ENCODE measurements at places on chromosomes 3 and 15.

DNA sequence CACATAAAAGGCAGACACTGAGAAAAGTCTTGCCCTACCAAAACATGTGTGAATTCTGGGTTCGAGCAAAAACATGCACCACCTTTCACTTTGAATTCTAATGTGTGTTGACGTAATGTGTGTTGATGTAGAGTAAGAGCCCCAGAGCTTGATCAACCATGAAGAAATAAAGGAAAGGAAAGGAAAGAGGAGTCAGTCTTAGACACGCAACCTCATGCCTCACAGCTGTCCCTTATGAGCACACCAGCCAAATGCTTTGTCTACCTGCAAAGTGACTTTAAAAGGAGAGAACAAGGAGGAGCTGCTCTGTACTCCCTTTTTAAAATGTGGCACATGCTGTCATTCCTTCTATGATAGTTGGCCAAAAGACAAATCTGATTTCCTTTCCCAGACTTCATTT is 80.8 kb downstream of the RFTN1 start:
- no peak for DNase-seq

- no peak for DNase-seq
Observed at GRCh38 chr15:89630260-89630659, 25.0 kb downstream of the KIF7 start.

GRCh38 chr3:56822501-56822900 is 20.8 kb upstream of the ARHGEF3 start:
- no peak for DNase-seq

- DNase-seq, result no peak
Observed at GRCh38 chr3:12285003-12285555, 3.8 kb upstream of the PPARG start.

- DNase-seq, result no peak
Observed at GRCh38 chr3:143118630-143119008, 952 bp upstream of the CHST2 start.

GRCh38 chr15:48120745-48121144 is at the start of gene SLC24A5:
SLC24A5 (plus strand) TSS chr15:48120990; CDS start chr15:48121045, 55 bp downstream.
- DNase-seq, result no peak

GRCh38 chr3:11392014-11392859 is 120.0 kb downstream of the ATG7 start:
- no peak for DNase-seq

GRCh38 chr15:59933607-59934006 is 70.5 kb upstream of the FOXB1 start:
- DNase-seq, result no peak

- DNase-seq, result no peak
Observed at GRCh38 chr3:74435631-74436030, 178.8 kb downstream of the CNTN3 start.

GRCh38 chr15:81835731-81836130 is 210.1 kb downstream of the MEX3B start:
- DNase-seq, result no peak

- no peak for DNase-seq
Observed at GRCh38 chr3:53170325-53171063, 9.5 kb downstream of the PRKCD start.

- no peak for DNase-seq
Observed at GRCh38 chr3:53009826-53010539, 35.9 kb downstream of the SFMBT1 start.

- no peak for DNase-seq
Observed at GRCh38 chr3:187799942-187800641, 54.8 kb upstream of the BCL6 start.

- DNase-seq, result no peak
Observed at GRCh38 chr3:126021702-126022101, 52.7 kb downstream of the ROPN1B start.

DNA sequence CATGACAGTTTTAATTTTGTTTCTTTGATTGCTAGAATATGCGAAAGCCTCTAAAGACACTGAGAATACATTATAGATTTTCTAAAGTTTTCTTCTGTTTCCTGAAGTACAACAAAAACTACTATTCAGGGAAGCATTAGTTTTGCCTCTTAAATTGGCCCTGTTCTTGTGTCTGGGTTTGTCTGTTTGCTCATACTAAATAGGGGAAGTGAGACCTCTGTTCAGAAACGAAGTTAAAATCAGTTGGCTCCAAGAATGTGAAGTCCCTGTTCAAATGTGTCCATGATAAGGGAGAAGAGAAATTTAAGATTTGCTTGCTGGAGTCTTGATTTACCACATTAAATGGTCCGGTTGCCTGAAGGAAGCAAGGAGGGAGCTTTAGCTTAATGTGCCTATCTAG is 327.3 kb upstream of the GBE1 start:
- no peak for DNase-seq

DNA sequence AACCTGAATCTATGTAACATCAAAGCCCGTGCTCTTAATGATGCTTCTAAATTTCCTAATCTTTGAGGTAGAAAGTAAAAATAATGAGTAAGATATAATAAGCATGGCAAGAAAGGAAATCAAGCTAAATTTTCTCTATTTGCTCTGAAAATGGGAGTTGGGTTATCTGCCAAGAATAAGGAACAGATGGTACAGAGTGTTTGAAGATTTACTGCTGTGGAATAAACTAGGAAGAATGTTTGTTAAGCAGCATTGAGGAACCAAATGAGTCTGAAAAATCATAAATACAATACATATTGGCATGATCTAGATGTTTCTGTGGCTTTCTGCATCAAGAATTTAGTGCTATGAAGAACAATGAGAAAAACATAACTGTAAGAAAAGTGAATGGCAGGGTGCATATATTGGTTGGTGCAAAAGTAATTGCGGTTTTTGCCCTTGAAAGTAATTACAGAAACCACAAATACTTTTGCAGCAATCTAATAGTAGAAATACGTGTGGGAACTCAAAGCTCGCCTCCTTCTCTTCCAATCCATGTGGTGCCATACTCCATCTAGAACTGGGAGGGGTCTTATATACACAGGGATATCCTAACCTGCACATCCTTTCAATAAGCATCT is 87.6 kb downstream of the SUCNR1 start:
- no peak for DNase-seq

- DNase-seq, result no peak
Observed at GRCh38 chr3:15439476-15439875, 12.1 kb downstream of the EAF1 start.

- DNase-seq, result no peak
Observed at GRCh38 chr3:98328933-98329332, 24.7 kb upstream of the OR5K4 start.

DNA sequence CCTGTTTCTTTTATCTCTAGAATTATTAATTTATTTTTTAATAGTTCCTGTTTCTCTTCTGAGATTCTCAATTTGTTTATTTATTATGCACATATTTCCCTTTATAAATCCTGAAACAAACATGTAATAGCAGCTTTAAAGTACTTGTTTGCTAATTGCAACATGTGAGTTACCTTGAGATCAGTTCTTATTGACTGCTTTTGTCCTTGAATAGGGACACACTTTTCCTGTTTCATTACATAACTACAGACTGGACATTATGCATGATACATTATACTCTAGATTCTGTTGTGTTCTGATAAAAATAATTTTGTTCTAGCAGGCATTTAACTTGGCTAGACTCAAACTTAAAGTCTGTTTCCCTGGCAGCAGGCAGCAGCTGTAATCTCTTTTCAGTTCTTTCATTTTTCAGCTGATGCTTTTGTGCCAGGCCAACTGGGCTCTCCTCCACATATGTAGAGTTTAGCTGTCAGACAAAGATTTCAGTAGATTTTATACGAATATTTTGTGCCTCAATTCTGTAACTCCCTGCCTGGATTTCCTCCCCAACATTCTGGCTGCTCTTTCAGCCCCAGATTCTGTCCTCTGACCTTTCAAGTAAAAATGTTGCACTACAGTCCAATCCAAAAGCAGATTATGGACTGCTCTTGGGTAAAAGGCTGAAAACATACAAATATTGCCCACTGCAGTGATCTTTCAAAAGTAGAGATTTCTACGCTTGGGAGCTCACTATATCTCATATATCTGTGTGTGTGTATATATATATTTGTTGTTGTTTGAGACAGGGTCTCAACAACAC is 41.9 kb downstream of the PCOLCE2 start:
- no peak for DNase-seq

- no peak for DNase-seq
Observed at GRCh38 chr3:167992381-167992780, 103.3 kb downstream of the GOLIM4 start.

GRCh38 chr3:87361956-87362355 is 85.6 kb upstream of the POU1F1 start:
- DNase-seq, result no peak

DNA sequence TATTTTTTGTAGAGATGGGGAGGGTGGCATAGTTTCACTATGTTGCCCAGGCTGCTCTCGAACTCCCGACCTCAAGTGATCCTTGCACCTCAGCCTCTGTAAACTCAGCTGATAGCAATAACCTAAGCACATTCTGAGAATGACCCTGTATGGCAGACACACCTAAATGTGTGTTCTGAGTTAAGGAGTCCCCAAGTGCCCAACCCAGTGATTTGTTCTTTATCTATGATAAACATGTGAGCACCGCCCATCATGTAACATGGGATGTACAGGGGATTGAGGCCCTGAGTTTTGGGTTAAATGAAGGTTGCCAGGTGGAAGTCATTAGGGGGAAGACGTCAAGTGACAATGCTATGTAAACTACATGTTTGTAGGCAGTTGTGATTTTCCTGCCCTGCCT is 5.7 kb downstream of the NCEH1 start:
- DNase-seq, result no peak

- DNase-seq, result no peak
Observed at GRCh38 chr15:56351353-56351752, 13.9 kb upstream of the TEX9 start.

- no peak for DNase-seq
Observed at GRCh38 chr3:127749787-127750225, 72.5 kb downstream of the MGLL start.

DNA sequence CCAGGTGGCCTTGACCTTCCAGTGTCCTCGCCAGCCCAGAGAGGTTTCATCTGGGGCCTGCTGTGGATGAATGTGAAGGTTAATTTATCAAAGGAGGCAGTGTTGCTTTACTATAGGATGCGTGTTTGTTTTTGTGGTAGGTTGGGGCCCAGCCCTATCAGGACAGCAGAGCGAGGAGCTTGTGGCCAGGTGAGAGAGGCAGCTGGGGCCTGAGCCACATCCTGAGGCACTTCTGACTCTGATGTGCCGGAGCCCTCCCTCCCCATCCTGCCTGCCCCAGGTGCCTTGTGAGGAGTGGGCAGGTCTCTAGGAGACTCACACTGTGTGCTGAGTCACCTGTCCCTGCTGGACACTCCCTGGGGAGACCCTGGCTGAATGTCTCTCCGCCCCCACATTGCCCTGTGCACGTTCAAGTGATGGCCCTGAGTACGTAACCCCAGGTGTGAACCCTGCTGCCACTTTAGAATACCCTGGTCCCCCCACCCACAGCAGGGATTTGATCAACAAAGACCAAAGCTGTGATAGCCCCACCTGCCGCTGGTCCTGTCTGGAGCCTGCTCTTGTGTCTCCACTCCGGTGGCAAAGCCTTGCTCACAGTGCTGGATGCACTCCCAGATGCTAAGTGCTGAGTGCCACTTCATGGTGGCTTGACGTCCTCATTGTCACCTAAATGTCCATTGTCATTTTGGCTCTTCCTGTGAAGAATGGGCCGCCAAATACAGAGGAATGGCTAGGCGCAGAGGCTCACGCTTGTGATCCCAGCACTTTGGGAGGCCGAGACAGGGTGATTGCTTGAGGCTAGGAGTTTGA is 16.0 kb downstream of the FBLN2 start:
- no peak for DNase-seq

DNA sequence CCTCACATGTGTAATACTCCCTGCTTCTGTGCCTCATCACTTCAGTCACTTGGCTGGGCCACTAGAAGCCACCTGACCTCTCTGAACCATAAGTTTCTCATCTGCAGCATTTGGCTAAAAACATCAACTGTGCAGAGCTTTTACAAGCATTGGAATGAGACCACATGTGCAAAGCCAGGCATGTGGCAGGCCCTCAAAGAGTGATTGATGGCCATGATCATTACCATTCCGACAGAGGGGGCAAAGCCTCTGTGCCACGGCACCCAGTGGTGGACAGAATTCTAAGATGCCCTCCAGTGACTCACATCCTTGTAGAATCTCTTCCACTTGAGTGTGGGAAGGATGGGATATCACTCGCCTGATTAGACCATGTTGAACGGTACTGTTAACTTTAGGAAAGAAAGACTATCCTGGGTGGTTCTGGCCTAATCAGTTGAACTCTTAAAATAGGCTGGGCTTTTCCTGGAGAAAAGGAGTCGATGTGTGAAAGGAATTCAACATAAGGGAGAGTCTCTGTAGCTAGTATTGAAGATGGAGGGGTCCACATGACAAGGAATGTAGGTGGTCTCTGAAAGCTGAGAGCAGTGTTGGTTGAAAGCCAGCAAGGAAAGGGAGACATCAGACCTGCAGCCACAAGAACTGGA is 13.5 kb downstream of the CDCP1 start:
- no peak for DNase-seq

DNA sequence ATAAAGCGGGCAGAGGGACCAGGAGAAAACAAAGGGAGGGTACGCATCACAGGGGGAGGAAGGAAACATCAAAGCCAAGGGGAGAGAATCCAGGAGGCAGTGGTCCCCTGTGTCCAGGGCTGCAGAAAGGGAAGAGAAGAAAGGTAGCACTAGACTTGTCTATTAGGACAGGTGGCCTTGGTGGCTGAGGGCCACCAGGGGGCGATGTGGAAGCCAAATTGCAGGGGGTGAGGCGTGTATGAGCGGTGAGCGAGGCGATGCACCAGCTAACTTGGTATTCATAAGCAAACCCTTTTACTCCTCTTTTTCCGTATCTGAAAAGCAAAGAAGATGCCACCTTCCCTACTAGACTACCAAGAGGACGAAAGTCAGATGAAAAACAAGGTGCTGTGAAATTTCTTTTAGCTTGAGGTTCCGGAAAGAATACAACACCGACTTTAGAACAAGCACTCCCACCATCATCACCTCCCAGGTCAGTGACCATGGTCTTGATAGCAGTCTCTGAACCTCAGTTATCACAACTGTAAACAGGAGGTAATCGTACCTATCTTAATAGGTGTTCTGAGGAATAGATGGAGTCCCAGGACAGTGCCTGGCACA is 654.4 kb upstream of the ADAMTS9 start:
- DNase-seq, result no peak

DNA sequence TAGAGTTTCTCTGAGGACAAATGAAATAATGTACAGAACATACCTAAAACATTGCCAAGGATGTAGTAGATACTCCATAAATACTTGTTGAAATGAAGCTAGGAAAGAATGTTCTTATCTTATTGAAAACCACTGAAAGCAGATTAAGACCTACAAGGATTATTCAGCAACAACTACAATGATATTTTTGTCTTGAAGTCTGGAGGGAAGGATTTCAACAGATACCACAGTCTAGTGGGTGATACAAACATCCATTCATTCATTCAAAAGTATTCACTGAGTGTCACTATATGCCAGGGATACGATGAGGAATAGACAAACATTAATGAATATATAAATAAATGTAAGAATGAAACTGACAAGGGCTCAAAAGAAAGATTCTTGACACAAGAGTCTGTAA is 74.7 kb upstream of the THBS1 start:
- DNase-seq, result no peak

DNA sequence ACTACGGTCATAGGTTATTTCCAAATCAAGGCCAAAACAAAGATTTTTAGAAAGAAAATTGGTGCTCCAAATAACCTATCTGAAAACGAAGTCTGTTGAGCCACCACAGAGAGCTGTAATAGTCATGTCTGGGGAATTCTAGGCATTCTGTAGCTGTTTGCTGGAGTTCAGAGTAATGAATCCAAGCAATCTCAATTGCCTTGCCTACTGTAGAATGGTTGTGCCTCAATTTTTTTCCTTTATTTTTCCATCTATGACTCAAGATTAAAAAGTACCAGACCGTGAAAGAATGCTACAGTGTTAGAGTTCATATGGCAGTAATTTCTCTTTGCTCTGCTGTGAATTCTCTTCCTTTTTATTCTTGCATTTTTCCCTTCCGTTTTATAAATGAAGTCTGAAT is 1007.2 kb upstream of the ALCAM start:
- no peak for DNase-seq
